Stomach (tissue), 19 donors: ENCODE measurements at places on chromosomes 13 and 19. TPM values are rescaled to one million over a fixed set of nuclear protein-coding genes. Genes with fewer than 3 reads are reported as not detected.

CNFN gene
- polyA plus RNA-seq: 2.4 TPM

TPTE2 gene
- not detected for polyA plus RNA-seq

PGLYRP2 gene
- polyA plus RNA-seq: not detected

IL11 gene
- polyA plus RNA-seq: 1.4 TPM

ITPKC gene
- polyA plus RNA-seq: 32.2 TPM

ADGRE3 gene
- not detected for polyA plus RNA-seq

CCDC70 gene
- polyA plus RNA-seq: not detected

STOML3 gene
- polyA plus RNA-seq: not detected

ZFP36 gene
- polyA plus RNA-seq: 127 TPM

PLIN3 gene
- 44.0 TPM for polyA plus RNA-seq

ACER1 gene
- not detected for polyA plus RNA-seq

CCL25 gene
- polyA plus RNA-seq: not detected

ZNF442 gene
- 2.0 TPM for polyA plus RNA-seq

DNA sequence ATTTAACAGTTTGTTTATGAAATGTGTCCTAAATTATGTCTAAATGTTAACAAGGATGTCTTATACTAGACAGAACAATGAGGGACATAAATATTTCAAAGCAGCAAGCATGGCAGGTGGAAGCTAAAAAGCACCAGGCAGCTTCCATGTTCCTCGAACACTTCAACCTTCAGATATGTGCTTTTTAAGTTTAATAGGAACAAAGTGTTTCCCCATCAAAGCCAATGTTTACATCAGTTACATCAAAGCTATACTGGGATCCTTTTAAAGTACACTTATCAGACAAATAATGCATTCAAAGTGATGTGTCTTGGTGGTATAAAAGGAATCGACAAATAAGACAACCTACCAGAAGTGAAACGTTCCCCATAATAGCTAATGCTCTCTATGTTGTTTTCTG is 2841.1 kb upstream of the PCDH20 start:
- H3K27ac ChIP-seq: no peak overlapping the region
- H3K36me3 ChIP-seq: no peaks in the 10 kb centered on the region
- no peak overlapping the region for H3K4me3 ChIP-seq
- no peak for DNase-seq
- H3K4me1 ChIP-seq: no peaks in the 10 kb centered on the region

DNA sequence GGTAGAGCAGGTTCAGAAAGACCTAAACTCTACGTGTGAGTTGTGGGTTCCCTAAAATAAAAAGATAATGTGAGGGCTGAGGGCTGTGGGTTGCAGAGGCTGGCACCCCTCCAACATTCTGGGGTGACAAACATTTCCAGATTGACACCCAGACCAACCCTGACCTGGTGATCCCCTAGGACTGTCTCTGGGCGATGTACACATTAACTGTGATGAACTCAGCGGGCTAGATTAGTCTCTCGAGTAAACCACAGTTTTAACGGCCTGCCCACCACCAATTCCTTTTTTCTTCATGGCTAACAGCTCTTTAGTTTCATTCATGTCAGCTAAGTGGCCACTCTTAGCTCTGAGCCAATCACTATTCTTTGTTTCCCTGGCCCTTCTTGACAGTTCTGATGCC is 24.8 kb downstream of the SIAH3 start:
- no peaks in the 10 kb centered on the region for H3K27me3 ChIP-seq
- no peak for DNase-seq
- H3K4me1 ChIP-seq: no peaks in the 10 kb centered on the region
- no peak overlapping the region for H3K27ac ChIP-seq
- H3K4me3 ChIP-seq: no peak overlapping the region

- H3K4me1 ChIP-seq: no peaks in the 10 kb centered on the region
- no peaks in the 10 kb centered on the region for H3K36me3 ChIP-seq
- no peak overlapping the region for H3K4me3 ChIP-seq
Observed at GRCh38 chr13:23992781-23993679, 95.7 kb upstream of the C1QTNF9B start.

DNA sequence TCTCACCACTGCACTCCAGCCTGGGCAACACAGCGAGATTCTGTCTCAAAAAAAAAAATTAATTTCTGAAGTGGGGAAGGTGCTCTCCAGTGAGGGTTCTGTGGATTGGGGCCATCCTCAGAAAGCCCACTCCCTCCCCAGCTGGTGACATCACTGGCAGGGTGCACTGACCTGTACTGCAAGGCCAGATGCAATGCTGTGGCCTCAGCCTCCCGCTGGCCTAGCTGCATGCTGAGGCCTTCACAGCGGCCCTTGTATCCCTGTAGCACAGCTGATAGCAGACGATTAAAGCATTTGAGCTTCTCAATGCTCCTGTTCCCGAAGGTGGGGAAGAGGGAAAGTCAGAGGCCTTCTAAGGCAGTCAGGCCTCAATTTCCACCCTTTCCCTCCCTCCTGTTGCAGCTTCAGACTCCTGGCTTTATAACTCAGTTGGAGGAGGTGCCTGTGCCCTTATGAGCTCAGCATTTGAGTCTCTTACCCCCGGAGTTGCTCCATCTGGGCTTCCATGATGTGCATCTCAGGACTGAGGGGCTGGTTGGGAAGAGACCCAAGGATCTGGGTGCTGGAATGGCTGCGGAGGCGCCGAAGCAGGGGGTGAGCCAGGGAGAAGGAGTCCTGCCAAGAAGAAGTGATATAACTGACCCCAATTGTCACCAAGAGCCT is 5.3 kb downstream of the USHBP1 start:
- no peaks in the 10 kb centered on the region for H3K27me3 ChIP-seq
- no peak overlapping the region for H3K27ac ChIP-seq
- H3K36me3 ChIP-seq: no peaks in the 10 kb centered on the region
- no peak overlapping the region for H3K4me3 ChIP-seq
- no peak for DNase-seq
- H3K4me1 ChIP-seq: peaks cover 5% of the 10 kb centered on the region

GRCh38 chr19:5338656-5339197 is 1.9 kb downstream of the PTPRS start:
- no peak for DNase-seq
- H3K36me3 ChIP-seq: no peaks in the 10 kb centered on the region
- no peak overlapping the region for H3K27ac ChIP-seq
- H3K4me3 ChIP-seq: no peak overlapping the region
- H3K27me3 ChIP-seq: peaks cover 50% of the 10 kb centered on the region
- peaks cover 28% of the 10 kb centered on the region for H3K4me1 ChIP-seq

GRCh38 chr13:50612717-50613116 is 230.8 kb downstream of the DLEU7 start:
- H3K4me3 ChIP-seq: no peak overlapping the region
- H3K36me3 ChIP-seq: no peaks in the 10 kb centered on the region
- H3K4me1 ChIP-seq: no peaks in the 10 kb centered on the region
- H3K27me3 ChIP-seq: no peaks in the 10 kb centered on the region

- no peaks in the 10 kb centered on the region for H3K27me3 ChIP-seq
- H3K4me1 ChIP-seq: no peaks in the 10 kb centered on the region
- no peak overlapping the region for H3K27ac ChIP-seq
Observed at GRCh38 chr13:87923753-87924152, 252.6 kb downstream of the SLITRK5 start.

DNA sequence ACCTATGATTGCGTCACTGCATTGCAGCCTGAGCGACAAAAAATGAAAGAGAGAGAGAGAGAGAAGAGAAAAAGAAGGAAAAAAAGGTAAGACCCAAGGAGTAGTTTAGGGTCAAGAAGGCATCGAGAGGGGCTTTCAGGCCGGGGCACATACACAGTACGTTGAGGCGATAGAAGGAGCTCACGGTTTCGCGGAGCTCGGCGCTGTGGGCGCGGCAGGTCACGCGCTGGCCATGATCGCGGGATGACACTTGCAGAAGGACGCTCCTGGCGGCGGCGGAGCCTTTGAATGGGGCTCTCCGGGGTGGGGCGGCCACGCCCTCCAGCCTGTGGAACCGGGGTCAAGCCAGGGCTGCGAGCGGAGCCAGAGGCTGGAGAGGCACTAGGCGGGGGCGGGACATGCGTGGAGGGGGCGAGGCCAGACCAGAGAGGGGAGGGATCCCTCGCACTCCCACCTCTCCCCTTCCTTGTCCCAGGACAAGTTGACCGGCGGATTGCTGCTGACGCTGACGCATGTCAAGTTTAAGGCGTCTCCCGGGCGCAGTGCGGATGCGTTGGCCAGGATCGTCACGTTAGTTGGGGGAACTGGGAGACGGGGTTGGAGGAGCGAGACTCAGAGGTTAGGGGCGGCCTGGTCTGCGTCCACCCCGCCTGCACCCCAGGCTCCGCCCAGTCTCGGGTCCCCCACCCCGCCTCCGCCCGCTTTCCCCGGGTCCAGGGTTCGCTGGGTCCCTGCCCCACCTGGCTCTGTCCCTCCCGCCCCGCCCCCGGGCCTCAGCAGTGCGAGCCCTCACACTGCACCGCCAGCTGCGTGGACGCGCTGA is 6.9 kb downstream of the NPHS1 start:
- no peak for DNase-seq
- peaks cover 24% of the 10 kb centered on the region for H3K4me1 ChIP-seq
- H3K27me3 ChIP-seq: peaks cover 16% of the 10 kb centered on the region
- H3K36me3 ChIP-seq: no peaks in the 10 kb centered on the region

- H3K4me1 ChIP-seq: no peaks in the 10 kb centered on the region
- H3K36me3 ChIP-seq: no peaks in the 10 kb centered on the region
- no peak for DNase-seq
- H3K27me3 ChIP-seq: no peaks in the 10 kb centered on the region
- H3K4me3 ChIP-seq: no peak overlapping the region
Observed at GRCh38 chr13:37651891-37652290, 53.3 kb upstream of the POSTN start.

DNA sequence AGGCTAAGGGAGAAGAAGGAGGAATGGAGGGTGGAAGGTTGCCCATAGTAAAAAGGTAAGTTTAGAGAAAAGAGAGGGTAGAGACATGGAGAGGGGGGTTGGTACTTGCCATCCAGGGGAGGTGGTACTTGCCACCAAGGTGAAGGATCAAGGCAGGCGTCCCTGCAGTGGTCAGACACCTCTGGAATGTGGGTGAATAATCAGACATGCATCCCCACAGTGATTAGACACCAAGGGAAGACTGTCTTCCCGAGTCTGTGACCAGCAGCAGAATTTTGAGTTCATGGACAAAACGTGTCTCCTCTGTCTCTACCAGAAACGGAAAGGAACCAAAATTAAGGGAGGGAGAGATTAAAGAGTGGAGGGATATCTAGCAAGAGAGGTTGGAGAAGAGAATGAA is 27.1 kb upstream of the IGFL1 start:
- no peaks in the 10 kb centered on the region for H3K27me3 ChIP-seq
- no peaks in the 10 kb centered on the region for H3K4me1 ChIP-seq
- H3K27ac ChIP-seq: no peak overlapping the region
- no peaks in the 10 kb centered on the region for H3K36me3 ChIP-seq
- no peak for DNase-seq

GRCh38 chr19:14058182-14059092 is 3.4 kb downstream of the PALM3 start:
- H3K4me3 ChIP-seq: peak overlapping the region; percentile 16
- no peaks in the 10 kb centered on the region for H3K36me3 ChIP-seq
- H3K27me3 ChIP-seq: no peaks in the 10 kb centered on the region
- DNase-seq: no peak
- no peak overlapping the region for H3K27ac ChIP-seq
- H3K4me1 ChIP-seq: peaks cover 53% of the 10 kb centered on the region

DNA sequence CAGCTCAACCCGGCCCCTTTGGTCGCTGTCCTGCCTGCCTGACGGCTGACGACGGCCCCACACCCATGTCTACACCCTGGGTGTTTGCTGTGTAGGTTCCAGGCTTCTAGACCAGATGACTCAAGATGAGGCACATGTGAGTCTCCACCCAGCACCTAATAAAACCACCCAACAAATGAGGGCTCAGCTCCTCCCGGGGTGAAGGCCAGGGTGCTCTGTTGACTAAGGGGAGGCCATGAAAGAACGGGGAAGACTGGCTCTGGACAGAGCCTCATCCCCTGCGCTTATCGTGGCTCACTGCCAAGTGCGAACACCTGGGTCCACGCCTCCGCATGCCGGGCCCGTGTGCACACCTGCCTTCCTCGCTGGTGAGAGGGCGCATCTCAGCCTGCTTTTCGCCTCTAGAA is 39.6 kb downstream of the COL4A2 start:
- H3K27ac ChIP-seq: peak overlapping the region; percentile 92
- no peaks in the 10 kb centered on the region for H3K27me3 ChIP-seq
- no peak for DNase-seq
- H3K4me3 ChIP-seq: no peak overlapping the region

GRCh38 chr19:30666301-30666803 is 294.2 kb downstream of the ZNF536 start:
- H3K27me3 ChIP-seq: peaks cover 14% of the 10 kb centered on the region
- peak; percentile 71 for DNase-seq
- H3K27ac ChIP-seq: no peak overlapping the region
- H3K4me1 ChIP-seq: peaks cover 9% of the 10 kb centered on the region
- H3K36me3 ChIP-seq: no peaks in the 10 kb centered on the region

DNA sequence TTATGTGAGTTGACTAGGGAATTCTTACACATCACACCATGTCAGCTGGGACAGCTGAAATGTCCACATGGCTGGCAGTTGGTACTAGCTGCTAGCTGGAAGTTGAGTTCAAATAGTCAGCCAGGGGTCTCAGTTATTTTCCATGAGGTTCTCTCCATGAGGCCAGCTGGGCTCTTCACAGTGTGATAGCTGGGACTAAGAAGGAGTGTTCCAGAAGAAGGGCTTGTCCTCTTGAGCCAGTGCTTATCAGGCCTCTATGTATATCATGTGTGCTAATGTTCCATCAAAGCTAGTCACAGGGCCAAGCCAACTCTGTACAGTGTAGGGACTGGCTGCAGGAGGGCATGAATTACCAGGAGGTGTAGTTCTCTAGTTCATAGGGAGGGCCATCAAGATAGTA is 11.8 kb downstream of the USPL1 start:
- peaks cover 81% of the 10 kb centered on the region for H3K36me3 ChIP-seq
- H3K27me3 ChIP-seq: no peaks in the 10 kb centered on the region
- DNase-seq: no peak

- H3K4me1 ChIP-seq: no peaks in the 10 kb centered on the region
- no peak overlapping the region for H3K4me3 ChIP-seq
- no peak for DNase-seq
- H3K27me3 ChIP-seq: peaks cover 13% of the 10 kb centered on the region
Observed at GRCh38 chr19:50827476-50827875, 3.9 kb upstream of the KLK1 start.

- DNase-seq: peak; percentile 74
- peak overlapping the region; percentile 28 for H3K27ac ChIP-seq
- no peak overlapping the region for H3K4me3 ChIP-seq
- no peaks in the 10 kb centered on the region for H3K36me3 ChIP-seq
Observed at GRCh38 chr19:48784527-48784926, 26.3 kb downstream of the BCAT2 start.

- H3K36me3 ChIP-seq: no peaks in the 10 kb centered on the region
- H3K4me3 ChIP-seq: no peak overlapping the region
- DNase-seq: no peak
Observed at GRCh38 chr13:35693134-35693784, 216.8 kb upstream of the MAB21L1 start.

DNA sequence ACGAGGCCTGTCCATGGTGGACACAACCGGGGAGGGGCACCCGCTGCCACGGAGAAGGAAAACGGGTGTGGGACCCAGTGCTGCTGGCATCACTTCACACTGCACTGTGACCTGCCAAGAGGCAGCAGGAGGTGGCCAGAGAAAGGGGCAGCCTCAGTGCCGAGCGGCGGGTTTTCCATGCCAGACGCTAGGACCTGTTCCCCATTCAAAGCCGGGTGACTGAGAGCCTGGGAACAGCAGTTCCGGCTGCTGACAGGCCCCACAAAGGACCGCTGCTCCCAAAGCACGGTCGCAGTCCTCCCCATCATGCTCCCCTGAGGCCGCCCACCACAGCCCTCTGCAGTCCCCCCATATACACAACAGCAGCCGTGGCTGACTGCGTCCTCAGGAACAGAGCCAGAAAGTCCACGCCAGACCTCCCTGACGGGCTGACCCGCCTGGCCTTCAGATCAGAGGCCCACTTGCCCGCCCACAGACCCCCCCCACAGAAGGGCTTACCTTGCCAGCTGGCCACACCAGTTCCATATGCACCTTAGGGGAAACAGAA is 5.4 kb downstream of the AKAP8 start:
- H3K36me3 ChIP-seq: peaks cover 56% of the 10 kb centered on the region
- DNase-seq: no peak
- H3K27ac ChIP-seq: peak overlapping the region; percentile 15
- peaks cover 52% of the 10 kb centered on the region for H3K4me1 ChIP-seq
